ENCODE measurements at places on chromosomes 16 and 17.

- DNase-seq: no peak
Observed at GRCh38 chr16:12173121-12173520, 196.6 kb downstream of the SNX29 start.

- no peak for DNase-seq
Observed at GRCh38 chr16:3019594-3020246, 448 bp upstream of the TNFRSF12A start.

GRCh38 chr17:45974916-45975630 is 24.0 kb upstream of the STH start:
- no peak for DNase-seq

- DNase-seq: no peak
Observed at GRCh38 chr16:80105751-80106150, 435.0 kb upstream of the DYNLRB2 start.

DNA sequence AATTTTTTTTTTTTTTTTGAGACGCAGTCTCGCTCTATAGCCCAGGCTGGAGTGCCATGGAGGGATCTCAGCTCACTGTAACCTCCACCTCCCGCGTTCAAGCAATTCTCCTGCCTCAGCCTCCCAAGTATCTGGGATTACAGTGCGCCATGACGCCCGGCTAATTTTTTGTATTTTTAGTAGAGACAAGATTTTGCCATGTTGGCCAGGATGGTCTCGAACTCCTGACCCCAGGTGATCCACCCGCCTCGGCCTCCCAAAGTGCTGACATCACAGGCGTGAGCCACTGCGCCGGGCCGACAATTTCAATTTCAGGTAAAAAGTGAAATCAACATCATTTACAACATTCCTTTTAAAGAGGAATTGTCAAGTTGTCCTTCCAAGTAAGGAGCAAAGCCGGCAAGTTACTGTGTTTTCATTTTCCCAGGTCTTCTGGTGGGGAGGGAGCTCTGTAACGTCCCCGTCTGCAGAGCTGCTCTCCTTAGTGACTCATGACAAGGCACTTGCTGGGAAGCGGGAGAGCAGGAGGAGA is 873 bp downstream of the NPLOC4 start:
- DNase-seq: peak; percentile 49

DNA sequence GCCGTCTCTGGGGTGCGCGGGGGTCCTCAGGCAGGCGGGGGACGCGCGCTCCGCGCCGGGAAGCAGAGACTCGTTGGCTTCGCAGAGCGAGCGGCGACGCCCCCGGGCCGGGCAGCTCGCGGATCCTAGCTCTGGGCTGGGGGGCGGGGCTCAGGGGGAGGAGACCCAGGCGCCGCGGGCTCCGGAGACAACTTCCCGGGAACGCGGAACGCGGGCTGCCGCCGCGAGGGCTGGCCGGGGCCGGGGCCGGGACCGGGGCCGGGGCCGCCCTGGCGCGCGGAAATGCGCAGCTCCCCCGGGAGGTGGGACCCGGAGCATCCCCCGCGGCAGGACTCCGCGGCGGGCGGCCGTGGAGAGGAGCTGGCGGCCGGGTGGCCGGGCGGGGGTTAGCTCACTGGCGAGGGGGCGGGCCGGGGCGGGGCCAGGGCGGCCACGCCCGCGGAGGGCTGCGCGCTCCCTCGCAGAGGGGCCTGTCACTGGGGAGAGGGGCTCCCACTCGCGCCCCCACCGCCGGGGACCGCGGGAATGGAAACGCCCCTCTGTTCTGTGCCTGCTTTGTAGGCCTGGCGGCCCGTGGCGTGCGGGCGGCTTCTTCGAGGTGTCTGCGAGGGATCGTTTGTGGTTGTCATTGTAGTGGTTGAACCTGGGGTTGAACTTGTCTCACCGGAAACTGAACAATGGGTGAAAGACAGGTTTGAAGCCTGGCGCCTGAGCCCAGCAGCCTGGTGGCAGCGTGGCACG is at the start of gene GAS7:
TSS of gene GAS7 (minus strand) at position 98 of the 741 bp plus-strand sequence.
- no peak for DNase-seq

DNA sequence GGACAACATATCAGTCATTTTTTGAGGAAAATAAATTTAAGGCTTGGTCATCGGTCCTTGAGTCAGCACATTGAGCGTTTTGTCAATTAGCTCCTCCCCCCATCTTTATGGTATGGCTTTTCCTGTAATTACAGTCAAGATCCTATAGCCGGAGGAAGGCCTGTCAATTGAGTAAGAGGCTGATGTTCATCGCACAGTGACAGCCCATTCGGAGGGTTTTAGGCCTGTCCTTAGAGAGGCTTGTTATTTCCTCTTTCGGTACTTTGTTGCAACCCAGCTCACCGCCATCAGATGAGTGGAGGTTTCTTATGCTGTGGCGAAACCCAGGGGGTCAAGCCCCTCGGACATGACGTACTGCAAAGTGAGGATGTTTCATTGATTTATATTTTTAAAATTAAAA is 395.2 kb downstream of the WWOX start:
- DNase-seq: no peak

DNA sequence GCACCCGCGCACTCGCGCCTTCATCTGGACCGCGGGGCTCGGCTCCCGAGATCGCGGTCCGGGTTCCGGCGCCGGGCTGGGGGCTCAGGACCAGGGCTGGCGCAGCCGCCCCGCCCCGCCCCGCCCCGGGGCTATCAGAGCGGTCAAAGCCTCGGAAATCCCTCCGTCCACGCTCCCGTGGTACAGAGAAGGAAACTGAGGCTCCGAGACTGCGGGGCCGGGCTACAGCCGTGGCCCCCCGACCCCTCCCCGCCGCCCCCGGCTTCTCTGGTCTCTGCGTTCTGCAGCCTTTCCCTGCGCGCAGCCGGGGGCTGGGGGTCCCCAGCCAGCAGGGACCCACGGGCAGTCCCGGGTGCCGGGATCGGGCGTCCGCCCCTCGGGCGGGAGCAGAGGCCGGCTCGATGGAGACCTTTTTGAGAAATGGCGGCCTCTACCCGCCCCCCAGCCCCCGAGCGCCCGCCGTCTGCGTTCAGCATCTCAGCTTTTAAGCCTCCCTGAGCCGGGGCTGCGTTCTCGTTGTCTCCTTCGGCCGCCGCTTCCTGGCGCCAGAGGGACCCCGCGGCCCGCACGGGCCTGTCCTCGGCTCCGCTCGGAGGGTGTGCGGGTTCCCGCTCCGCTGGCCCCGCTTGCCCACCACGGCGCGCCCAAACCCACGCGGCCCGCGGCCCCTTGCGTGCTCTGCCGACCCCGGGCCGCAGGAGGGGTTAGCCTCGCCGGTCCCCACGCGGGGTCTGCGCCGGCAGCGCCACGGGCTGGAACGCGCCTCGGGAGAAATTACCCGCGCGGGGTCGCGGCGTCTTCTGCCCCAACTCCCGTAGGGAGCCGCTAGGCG is 1.5 kb upstream of the NPTX1 start:
- DNase-seq: peak; percentile 32

GRCh38 chr17:42312285-42313130 is 24.2 kb downstream of the STAT5A start:
- DNase-seq: peak; percentile 79

DNA sequence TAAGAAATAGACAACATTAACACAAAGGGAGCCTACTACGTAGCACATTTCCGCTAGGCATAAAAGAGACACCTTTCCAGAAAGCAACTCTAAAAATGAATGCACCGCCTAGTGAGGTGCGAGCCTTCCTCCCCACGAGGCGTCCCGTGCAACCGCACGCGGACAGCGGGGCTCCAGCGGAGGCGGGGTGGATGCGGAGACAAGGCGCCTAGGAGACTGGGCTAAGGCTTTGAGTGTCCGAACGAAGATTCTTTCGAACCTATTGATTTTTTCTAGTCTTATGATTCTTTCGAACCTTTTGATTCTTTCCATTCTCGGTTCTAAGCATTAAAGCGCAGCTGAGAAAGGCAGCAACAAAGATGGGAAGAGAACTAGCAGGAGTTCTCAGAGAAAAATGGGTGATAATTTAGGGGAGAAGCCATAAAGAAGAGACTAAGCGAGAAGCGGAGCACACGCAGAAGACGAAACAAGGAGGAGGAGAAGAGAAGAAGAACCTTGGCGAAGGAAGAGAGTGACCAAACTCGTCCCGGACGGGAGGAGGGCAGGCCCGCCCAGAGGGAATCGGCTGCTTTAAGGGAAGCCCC is 394 bp upstream of the CPD start:
- DNase-seq: no peak

DNA sequence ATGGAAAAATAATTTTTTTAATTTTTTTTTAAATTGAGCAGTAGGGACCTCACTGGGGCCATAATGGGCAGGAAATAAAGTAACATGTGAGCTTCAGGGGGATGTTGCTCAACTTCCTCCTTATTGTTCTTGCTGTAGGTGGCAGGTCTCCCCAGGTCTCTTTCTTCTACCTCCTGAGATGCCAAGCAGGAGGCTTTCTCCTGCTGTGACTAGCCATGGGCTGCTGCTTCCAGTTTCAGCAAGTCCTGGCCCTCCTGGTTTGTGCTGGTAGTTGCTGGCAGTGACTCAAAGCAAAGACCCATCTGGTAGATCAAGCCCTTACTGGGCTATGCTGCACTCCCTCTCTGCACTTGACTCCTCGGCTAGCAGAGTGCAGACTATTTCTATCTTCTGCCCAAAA is 2.3 kb downstream of the DPEP2NB start:
- DNase-seq: no peak

DNA sequence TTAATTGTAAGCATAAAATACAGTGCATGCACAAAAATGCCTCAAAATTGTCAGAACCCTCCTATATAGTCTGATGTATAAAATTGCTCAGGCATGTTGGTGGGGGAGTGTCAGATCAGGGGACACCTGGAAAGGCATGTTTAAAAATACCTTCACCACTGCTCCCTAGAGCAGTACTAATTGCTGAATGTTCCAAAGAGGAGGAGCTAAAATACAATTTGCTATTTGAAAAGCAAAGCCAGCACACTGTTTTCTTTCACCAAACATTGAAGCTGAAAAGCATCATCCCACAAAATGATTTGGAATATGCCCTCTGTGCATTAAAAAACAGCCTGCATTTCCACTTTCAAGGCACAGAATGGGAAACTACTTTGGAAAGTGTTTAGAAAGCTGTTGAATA is 2.6 kb downstream of the ADAMTS18 start:
- no peak for DNase-seq

DNA sequence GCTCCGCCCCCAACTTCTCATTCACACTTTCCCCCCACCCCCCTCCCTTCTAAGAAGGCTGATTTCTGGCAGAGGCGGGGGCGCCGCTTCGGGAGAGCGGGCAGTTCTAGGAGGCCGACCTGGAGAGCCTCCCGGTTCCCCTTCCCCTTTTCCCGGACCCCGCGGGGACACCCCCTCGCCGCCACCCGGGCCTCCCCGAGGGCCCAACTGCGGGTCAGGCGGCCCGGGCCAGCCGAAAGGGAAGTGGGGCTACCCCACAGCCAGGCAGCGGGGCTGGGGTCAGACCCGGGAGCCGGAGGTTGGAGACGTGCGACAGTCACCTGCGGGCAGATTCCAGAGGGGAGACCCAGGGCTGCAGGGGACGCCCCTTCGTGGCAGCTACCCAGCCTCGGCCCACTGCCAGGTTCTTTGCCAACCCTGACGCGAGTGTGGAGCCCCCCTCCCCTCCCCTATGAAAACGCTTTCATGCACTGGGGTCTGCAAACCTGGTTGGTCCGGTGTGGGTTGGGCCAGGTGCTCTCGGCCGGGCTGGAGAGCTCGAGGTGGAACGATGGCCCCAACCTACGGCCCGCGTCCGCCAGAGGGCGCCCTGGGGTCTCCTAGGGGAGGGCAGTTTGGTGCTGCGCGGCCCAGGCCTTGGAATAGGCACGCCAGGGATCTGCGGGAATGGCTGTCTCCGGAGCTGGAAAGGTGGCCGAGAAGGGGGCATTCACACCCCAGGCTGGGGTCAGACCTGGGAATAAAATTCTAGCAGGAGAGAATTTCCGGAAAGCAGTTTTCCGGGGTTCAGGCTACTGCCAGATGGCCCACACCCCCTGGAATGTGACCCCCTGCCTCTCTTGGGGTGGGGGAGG is 721 bp upstream of the SOCS3 start:
- peak; percentile 78 for DNase-seq

Data from AG10803 (cell line).